ENCODE measurements at places on chromosomes 5 and 9. TPM values are rescaled to one million over a fixed set of nuclear protein-coding genes. Genes with fewer than 3 reads are reported as not detected.

Gene LCP2
- polyA plus RNA-seq: 8.5 TPM

Gene SELENOP
- 283 TPM for polyA plus RNA-seq

Gene PCDHB6
- 1.1 TPM for polyA plus RNA-seq

Gene SPATA31C1
- polyA plus RNA-seq: not detected

Gene AJM1
- 6.9 TPM for polyA plus RNA-seq

Gene GBGT1
- polyA plus RNA-seq: 14.2 TPM

Gene SPATA24
- 5.4 TPM for polyA plus RNA-seq

Gene GOLM1
- 22.4 TPM for polyA plus RNA-seq

Gene OMD
- polyA plus RNA-seq: 15.3 TPM

Gene CDK9
- polyA plus RNA-seq: 66.2 TPM

Gene GPR150
- polyA plus RNA-seq: 0.73 TPM

Gene ABO
- polyA plus RNA-seq: 1.9 TPM

Gene REEP5
- polyA plus RNA-seq: 66.0 TPM

Gene EPB41L4B
- polyA plus RNA-seq: 1.2 TPM

Gene GPR21
- not detected for polyA plus RNA-seq

Gene PCDH1
- polyA plus RNA-seq: 22.5 TPM

Gene SLC46A2
- polyA plus RNA-seq: 1.4 TPM

Gene NUTM2G
- not detected for polyA plus RNA-seq

Gene TAL2
- polyA plus RNA-seq: not detected

Data from urinary bladder (tissue), 4 donors.